ENCODE measurements at places on chromosomes 7 and 10.

GRCh38 chr10:116836083-116836482 is 13.2 kb upstream of the ENO4 start:
- DNase-seq, result no peak
- no peak overlapping the region for H3K27ac ChIP-seq
- no peaks in the 10 kb centered on the region for H3K27me3 ChIP-seq
- no peak overlapping the region for H3K4me3 ChIP-seq

- H3K27me3 ChIP-seq, result no peaks in the 10 kb centered on the region
- H3K4me1 ChIP-seq, result no peaks in the 10 kb centered on the region
- no peak overlapping the region for H3K27ac ChIP-seq
- H3K4me3 ChIP-seq, result no peak overlapping the region
Observed at GRCh38 chr7:37482505-37482904, 33.8 kb upstream of the ELMO1 start.

- H3K4me3 ChIP-seq, result no peak overlapping the region
- no peak overlapping the region for H3K27ac ChIP-seq
- H3K4me1 ChIP-seq, result no peaks in the 10 kb centered on the region
- no peak for DNase-seq
Observed at GRCh38 chr7:17903337-17903736, 37.0 kb downstream of the SNX13 start.

GRCh38 chr7:155860840-155861479 is 48.7 kb upstream of the SHH start:
- H3K36me3 ChIP-seq, result no peaks in the 10 kb centered on the region
- H3K27me3 ChIP-seq, result no peaks in the 10 kb centered on the region
- peak; percentile 87 for DNase-seq
- peaks cover 32% of the 10 kb centered on the region for H3K4me1 ChIP-seq
- no peak overlapping the region for H3K4me3 ChIP-seq

DNA sequence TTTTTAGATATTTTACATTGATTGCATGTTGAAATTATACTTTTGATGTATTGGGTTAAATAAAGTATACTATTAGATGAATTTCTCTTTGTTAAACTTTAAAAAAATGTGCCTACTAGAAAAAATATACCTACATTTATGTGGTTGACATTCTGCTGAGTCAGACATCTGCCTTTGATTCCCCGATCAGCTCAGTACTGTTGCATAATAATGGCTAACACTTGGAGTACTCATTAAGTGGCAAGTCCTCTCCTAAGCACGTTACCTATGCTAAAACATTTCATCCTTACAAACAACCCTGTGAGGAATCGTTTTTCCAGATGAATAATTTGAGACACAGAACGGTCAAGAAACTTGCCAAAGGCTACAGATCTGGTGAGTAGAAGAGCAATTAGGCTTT is 14.0 kb upstream of the SEM1 start:
- no peaks in the 10 kb centered on the region for H3K27me3 ChIP-seq
- no peak for DNase-seq
- peaks cover 32% of the 10 kb centered on the region for H3K4me1 ChIP-seq
- no peaks in the 10 kb centered on the region for H3K36me3 ChIP-seq

GRCh38 chr10:113992471-113993011 is 51.1 kb upstream of the ADRB1 start:
- no peaks in the 10 kb centered on the region for H3K27me3 ChIP-seq
- no peak overlapping the region for H3K27ac ChIP-seq
- no peak overlapping the region for H3K4me3 ChIP-seq

DNA sequence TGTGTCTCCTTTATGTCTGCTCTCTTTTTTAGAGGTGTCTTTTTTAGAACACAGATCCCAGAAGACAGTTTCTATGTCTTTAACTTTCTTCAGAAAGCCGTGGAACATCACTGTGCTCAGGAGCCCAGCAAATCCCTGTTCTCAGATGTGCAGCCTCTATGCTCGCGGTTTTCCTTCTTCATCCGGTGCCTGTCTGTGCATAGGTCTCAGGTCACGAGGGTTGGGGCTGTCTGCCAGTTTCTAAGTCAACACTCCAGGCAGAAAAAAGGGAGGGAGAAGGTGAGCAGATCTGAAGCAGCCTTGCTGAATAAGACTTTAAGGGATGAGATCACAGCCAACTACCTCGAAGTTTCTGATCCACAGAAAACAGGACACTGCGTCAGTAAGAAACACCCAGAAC is 68.5 kb downstream of the CRTAC1 start:
- no peak overlapping the region for H3K27ac ChIP-seq
- no peaks in the 10 kb centered on the region for H3K36me3 ChIP-seq
- H3K4me3 ChIP-seq, result no peak overlapping the region
- H3K27me3 ChIP-seq, result peaks cover 13% of the 10 kb centered on the region
- H3K4me1 ChIP-seq, result no peaks in the 10 kb centered on the region
- no peak for DNase-seq

DNA sequence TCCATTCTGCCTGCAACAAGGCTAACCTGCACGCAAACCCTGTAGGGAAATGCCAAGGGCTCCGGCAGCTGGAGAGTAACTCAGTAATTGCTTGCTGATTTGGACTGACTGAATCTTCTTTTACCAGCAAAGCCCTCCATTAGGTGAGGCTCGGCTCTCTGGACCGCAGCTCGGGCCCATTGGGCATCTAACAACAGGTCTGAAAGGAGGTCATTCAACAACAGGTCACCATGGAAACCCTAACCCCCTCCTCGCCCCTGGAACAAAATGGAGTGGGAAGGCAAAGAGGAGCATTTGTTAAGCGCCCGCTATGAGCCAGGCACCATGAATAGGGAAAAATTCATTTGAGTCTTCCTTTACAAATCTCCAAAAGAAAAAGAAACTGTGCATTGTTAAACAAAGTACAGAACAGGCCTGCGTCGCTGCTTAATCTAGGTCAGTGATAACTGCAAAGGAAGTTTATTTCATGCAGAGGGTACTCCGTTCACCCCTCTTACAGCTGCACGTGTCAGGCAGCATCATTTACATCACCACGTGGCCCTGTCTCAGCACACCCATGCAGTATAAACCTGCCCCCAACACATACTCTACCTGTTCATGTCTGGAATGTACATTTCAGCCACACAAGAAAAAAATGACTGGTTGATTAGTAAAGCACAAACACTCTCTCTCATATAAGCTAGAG is 248.8 kb upstream of the NEBL start:
- DNase-seq, result no peak
- no peak overlapping the region for H3K4me3 ChIP-seq
- H3K27ac ChIP-seq, result no peak overlapping the region
- H3K36me3 ChIP-seq, result no peaks in the 10 kb centered on the region

- H3K4me1 ChIP-seq, result no peaks in the 10 kb centered on the region
- no peak overlapping the region for H3K4me3 ChIP-seq
- H3K27ac ChIP-seq, result no peak overlapping the region
- no peak for DNase-seq
- no peaks in the 10 kb centered on the region for H3K36me3 ChIP-seq
- H3K27me3 ChIP-seq, result peaks cover 4% of the 10 kb centered on the region
Observed at GRCh38 chr10:116490028-116490662, 55.6 kb upstream of the PNLIP start.

DNA sequence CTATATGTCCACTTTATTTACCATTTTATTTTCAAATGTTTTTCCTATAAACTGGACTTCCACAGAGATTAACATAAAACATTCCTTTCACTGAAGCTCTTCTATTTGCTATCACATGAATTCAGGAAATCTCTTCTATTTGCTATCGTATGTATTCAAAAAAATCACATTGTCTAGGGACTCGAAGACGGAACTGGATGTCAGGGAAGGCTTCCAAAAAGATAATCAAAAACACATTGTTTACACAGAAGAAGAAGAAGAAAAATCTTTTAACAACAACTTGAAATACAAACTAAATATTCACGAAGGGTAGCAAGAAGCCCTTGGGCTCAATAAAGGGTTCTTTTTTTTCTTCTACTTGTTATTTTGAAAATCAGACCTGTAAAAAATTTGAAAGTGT is 426.1 kb upstream of the LRRN3 start:
- no peak overlapping the region for H3K4me3 ChIP-seq
- H3K27ac ChIP-seq, result no peak overlapping the region
- no peaks in the 10 kb centered on the region for H3K36me3 ChIP-seq
- no peak for DNase-seq
- H3K4me1 ChIP-seq, result no peaks in the 10 kb centered on the region
- no peaks in the 10 kb centered on the region for H3K27me3 ChIP-seq

- no peaks in the 10 kb centered on the region for H3K4me1 ChIP-seq
- H3K36me3 ChIP-seq, result no peaks in the 10 kb centered on the region
- no peak for DNase-seq
- H3K4me3 ChIP-seq, result no peak overlapping the region
Observed at GRCh38 chr10:124366825-124367224, 51.9 kb downstream of the OAT start.

DNA sequence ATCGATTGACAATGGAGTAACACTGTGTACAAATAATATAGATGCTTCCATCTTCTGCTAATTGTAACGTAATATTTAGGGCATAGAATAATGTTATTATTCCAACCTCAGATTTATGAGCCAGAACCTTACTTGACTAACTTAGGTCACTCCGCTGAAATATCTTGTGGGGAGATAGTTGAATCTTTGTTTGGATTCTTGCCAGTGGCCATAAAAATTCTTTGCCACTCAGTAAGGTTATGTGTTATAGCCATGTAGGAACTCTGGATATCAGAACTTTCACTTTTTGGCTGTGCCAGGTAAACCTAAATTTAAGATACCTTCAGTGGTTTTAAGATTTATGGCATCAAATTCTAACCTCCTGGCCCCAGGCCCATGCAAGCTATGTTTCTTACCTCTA is 197.6 kb downstream of the WDR11 start:
- no peak for DNase-seq
- no peak overlapping the region for H3K27ac ChIP-seq
- no peaks in the 10 kb centered on the region for H3K4me1 ChIP-seq
- H3K36me3 ChIP-seq, result no peaks in the 10 kb centered on the region

GRCh38 chr10:22807238-22807637 is 92.9 kb upstream of the PIP4K2A start:
- H3K27me3 ChIP-seq, result no peaks in the 10 kb centered on the region
- no peaks in the 10 kb centered on the region for H3K4me1 ChIP-seq
- no peak for DNase-seq
- H3K36me3 ChIP-seq, result no peaks in the 10 kb centered on the region
- no peak overlapping the region for H3K27ac ChIP-seq
- no peak overlapping the region for H3K4me3 ChIP-seq

GRCh38 chr7:151775547-151776443 is 101.1 kb downstream of the PRKAG2 start:
- H3K27ac ChIP-seq, result no peak overlapping the region
- H3K36me3 ChIP-seq, result no peaks in the 10 kb centered on the region
- no peaks in the 10 kb centered on the region for H3K27me3 ChIP-seq
- no peak for DNase-seq

DNA sequence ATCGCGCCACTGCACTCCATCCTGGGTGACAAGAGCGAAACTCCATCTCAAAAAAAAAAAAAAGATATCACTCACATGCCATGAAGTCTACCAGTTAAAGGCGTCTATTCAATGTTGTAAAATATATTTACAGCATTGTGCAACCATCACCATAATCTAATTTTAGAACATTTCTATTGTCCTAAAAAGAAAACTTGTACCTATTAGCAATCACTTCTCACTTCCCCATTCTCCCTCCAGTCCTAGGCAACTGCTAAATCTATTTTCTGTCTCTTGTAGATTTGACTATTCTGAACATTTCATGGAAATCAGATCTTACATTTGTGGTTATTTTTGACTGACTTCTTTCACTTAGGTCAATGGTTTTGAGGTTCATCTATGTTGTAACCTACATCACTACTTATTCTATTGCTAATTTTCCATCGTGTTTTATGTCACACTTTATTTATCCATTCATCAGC is 25.2 kb upstream of the OTUD1 start:
- DNase-seq, result no peak
- H3K36me3 ChIP-seq, result no peaks in the 10 kb centered on the region
- H3K27me3 ChIP-seq, result no peaks in the 10 kb centered on the region
- H3K27ac ChIP-seq, result no peak overlapping the region

DNA sequence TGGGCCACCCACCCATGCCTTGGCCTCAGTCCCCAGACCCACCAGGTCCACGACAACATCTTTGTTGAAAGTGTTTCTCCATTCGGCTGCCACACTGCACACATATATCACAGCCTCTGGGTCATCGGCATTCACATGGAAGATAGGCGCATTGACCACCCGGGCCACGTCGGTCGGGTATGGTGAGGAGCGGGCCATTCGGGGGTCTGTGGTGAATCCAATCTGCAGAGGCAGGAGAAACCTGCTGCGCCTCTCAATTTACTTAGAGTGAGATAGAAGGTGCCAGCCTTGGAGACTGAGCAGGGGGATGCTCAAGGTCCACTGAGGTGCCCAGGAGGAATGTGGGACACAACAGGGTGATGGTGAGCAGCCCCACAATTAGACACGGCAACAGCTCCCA is 16.4 kb downstream of the OGDHL start:
- DNase-seq, result no peak
- H3K27ac ChIP-seq, result no peak overlapping the region
- H3K4me1 ChIP-seq, result no peaks in the 10 kb centered on the region

DNA sequence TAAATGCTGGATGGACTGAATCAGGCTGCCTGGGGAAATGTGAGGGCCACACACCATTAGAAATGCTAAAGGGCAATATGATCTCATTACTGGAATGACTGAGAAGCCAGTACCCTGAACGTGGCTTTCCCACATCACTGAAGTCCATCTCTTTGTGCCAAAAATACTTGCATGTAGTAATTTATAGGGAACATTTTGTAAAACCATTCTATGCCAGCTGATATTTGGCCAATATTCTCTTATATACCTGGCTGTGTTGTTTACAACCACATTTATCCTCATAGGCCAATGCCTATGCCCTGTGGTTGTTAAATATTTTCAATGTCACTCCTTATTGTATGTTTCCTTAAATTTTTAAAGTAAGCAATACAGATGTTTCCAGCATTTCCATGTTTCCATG is 111.6 kb downstream of the C10orf90 start:
- DNase-seq, result no peak
- no peak overlapping the region for H3K4me3 ChIP-seq
- no peaks in the 10 kb centered on the region for H3K4me1 ChIP-seq
- no peaks in the 10 kb centered on the region for H3K27me3 ChIP-seq

GRCh38 chr10:88523739-88524400 is 59.2 kb downstream of the RNLS start:
- peaks cover 18% of the 10 kb centered on the region for H3K4me1 ChIP-seq
- no peaks in the 10 kb centered on the region for H3K27me3 ChIP-seq
- no peak overlapping the region for H3K4me3 ChIP-seq
- DNase-seq, result no peak

DNA sequence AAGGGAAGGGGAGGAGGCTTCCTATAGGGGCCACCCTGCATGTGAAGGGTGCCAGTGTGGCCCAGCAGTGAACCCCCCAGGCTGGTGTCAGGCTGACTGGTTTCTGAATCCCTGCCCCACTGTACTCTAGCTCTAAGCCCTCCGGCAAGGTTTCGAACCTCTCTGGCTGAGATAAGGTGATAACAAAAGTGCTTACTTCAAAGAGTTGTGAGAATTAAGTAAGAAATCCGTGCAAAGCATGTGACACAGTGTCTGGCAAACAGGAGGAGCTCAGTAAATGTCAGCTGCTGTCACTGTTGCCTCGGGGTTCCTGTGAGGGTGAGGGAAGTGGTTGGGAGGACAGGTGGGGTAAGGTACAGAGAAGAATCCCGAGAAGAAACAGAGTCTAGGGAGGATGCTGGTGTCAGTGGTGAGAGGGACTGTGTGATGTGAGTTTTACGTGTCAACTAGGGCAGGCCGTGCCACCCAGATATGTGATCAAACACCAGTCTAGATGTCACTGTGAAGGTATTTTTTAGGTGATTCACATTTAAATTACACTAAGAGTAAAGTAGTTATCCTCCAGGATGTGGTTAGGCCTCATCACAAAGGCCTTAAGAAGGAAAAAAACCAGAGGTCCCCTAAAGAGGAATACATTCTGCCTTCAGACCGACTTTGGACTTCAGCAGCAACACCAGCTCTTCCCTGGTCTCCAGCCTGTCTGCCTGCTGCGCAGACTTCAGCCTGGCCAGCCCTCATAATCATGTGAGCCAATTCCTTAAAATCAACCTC is 64.4 kb downstream of the BPGM start:
- no peak overlapping the region for H3K27ac ChIP-seq
- DNase-seq, result no peak
- no peak overlapping the region for H3K4me3 ChIP-seq
- no peaks in the 10 kb centered on the region for H3K36me3 ChIP-seq
- H3K27me3 ChIP-seq, result no peaks in the 10 kb centered on the region
